Nephron progenitor cell (in vitro differentiated cells): ENCODE measurements at places on chromosomes 3 and 15.
A peak's percentile ranks its signal among the peaks of the same experiment; 100 is the strongest.

- DNase-seq = no peak
These were observed 28.0 kb upstream of the SLCO2A1 start for GRCh38 chr3:134057654-134058110.

GRCh38 chr3:97684490-97684889 lies 80.1 kb upstream of the ARL6 start:
- no peak for DNase-seq

GRCh38 chr15:41983221-41983620 lies 10.9 kb upstream of the EHD4 start:
- DNase-seq = no peak

GRCh38 chr3:107401301-107401700 lies 24.1 kb downstream of the CCDC54 start:
- no peak for DNase-seq

DNA sequence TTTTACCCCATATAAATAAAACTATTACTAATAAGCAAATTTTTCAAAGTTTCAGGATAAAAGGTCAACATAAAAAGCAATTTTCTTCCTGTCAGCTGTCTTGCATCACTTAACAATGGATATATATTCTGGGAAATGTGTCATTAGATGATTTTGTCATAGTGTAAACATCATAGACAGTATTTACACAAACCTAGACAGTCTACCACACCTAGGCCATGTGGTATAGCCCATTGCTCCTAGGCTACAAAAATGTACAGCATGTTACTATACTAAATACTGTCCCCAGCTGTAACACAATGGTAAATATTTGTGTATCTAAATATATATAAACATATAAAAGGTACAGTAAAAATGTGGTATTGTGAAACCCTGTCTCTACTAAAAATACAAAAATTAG lies 156.7 kb downstream of the ANO10 start:
- no peak for DNase-seq

DNA sequence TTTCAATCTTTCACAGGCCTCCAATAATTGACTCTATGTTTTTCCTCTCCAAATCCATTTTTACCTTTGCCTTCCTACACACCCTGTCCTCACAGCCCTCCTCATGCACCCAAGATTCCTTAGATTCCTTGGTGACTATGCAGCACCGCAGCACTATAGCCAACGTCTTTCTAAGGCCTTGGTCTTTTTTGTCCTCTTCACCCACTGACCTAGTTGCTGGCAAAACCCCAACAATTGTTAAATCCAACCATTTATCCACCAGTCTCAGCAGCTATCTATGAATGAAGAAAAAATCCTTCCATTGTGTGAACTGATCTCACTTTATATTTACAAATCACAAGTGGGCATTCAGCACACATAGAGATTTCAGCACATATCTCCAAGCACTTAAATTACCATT lies 203.9 kb downstream of the VGLL3 start:
- DNase-seq = no peak

DNA sequence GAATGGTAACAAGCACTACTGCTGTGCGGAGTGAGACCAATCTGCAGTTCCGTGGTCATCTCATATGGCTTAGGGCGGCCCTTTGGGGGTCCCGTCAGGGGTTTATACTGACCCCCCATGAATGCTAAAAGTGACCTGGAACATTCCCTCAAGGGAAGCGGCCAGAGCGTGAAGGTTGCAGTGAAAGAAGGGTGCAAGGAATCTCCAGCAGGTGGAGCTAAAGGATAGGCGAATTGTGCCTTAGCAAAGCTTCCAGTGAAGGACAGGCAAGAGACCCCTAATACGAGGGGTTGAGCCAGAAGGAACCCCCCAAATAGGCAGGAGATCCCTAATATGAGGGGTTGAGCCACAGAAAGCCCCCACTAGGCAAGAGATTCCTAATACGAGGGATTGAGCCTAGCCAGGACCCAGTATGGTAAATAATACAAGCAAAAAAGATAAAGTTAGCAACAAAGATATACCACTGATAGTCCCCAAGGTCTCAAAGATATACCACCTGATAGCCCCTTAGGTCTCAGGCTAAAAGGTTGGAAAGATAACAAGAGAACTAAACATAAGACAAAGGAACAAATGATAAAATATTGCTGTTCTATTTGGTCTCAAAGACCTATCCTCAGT lies 32.8 kb downstream of the ZNF589 start:
- DNase-seq = peak; percentile 60

- DNase-seq = no peak
These were observed 43.2 kb downstream of the IFT80 start for GRCh38 chr3:160355826-160356225.

DNA sequence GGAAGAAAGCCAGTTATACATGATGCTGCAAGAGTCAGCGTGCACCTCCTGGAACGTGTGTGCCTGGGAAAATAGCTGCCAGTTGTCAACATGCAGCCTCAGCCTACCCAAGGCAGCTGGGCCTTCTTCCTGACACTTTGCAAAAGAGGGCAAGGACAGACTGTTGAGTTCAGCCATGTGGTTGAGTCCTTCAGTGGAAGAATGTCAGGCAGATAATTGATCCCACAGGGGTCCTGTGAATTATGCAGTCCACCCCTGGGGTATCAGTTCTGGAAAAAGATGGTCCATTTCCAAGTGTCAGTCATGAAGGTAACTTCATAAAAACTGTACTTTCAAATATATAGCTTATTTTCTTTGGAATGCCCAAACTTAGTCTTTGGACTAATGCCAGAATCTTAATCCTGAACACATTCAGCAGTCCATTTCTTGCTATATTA lies 79.6 kb downstream of the ARNT2 start:
- no peak for DNase-seq

DNA sequence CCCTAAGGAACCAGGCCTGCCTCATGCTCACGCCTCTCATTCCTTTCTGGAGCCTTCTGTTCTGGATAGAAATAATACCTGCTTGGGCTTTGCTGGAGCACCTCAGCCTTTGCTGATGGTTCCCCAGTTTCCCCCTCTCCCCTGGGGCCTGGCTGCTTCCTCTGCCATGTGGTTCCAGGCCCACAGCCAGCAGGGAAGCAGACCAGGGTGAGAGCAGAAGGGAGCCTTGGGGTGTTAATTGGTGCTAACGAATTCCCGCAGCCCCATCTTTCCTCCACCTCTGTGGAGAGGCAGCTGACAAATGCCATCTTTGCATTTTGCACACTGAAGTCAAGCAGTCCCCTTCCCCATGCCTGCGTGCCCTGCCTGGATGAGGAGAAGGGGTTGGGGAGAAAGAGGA lies 13.1 kb upstream of the CORO2B start:
- DNase-seq = no peak

- no peak for DNase-seq
These were observed 102.9 kb upstream of the ARHGEF3 start for GRCh38 chr3:56904552-56905215.

- DNase-seq = no peak
These were observed 8.5 kb upstream of the PHLDB2 start for GRCh38 chr3:111850537-111850936.

DNA sequence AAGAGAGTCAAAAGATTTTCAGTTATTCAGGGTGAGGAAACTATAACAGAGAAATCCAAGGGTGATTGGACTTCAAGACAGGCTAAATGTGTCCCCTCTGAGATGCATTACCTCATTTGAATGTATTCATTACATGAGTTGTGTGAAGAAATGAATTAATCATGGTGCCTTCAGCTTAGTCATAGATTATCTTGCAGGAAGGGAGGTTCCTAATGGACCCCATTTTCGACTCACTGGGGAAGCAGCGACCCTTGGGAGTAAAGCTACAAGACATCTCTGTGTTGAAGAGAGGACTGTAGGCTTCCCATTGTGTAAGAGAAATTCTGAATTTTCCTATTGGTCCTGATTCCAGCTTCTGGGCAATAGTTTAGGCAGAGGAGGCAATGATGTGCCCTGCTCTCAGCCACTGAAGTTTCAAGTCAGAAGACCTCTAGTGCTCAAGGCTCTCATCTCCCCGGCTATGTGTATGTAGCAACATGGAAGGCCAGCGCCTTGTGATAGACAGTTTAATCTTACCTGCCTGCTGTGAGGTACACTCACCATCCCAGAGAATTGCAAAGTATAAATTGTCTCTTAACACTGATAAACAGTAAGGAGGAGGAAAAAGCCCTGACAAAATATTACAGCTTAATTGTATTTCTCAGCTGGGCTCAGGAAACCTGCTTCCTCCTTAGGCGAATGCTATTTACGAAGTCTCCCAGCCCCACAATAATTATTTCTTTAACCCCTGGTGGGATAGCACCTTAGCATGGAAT lies 133.8 kb downstream of the PDCD6IP start:
- no peak for DNase-seq

GRCh38 chr3:141722081-141722480 lies 16.0 kb upstream of the RNF7 start:
- DNase-seq = no peak

GRCh38 chr15:75042730-75043508 lies 19.5 kb downstream of the PPCDC start:
- peak; percentile 46 for DNase-seq

GRCh38 chr3:89783341-89783927 lies 676.0 kb downstream of the EPHA3 start:
- no peak for DNase-seq

GRCh38 chr3:62586356-62586755 lies 213.0 kb upstream of the FEZF2 start:
- DNase-seq = no peak

DNA sequence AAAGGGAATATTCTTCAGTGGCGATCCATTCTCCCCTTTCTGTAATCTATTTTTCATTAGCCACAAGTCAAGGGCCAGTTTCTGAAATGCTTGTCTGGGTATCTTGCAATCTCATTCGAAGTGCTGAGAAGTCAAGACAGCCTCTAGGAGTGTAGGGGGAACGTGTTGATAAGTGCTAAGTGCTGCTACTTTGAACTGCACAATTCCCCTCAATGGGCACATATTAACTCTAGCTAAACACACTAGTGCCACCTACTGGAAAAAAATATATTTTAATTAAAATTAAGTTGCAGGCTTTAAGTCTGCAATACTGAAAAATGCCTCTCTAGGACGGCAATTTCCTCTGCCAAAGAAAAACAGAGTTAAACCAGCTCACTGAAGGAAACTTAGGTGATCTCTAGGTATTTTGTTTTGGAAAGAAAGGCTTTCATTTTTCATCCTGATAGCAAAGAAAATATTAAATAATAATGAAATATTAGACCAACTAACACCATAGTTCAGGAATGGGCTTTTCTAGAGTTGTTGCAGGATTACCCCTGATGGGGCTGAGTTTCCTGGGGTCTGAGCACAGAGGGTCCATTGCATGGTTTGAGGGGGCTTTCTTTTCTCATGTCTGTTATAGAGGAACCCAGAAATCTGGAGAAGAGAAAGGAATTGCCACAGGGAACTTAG lies 181.9 kb upstream of the KBTBD8 start:
- peak; percentile 14 for DNase-seq

- no peak for DNase-seq
These were observed 27.4 kb downstream of the FSTL1 start for GRCh38 chr3:120423432-120423831.

- no peak for DNase-seq
These were observed 2.9 kb downstream of the PRKCI start for GRCh38 chr3:170225166-170225565.

DNA sequence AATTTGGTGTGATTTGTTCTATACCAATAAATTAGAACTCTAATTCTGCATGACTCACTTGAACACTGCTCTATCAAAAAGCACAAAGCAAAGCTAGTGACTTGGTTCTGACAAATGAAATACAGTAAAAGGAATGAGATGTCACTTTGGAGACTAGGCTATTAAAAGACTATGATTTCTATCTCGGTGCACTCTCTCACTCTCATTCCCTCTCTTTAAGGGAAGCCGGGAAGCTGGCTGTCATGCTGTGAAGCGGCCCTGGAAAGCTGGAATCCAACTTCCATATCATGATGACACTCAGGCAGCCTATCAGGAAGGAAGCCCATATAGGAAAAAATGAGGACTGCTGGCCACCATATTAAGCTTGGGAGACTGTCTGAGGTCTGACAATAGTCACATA lies 590.1 kb upstream of the CBLB start:
- DNase-seq = no peak

- DNase-seq = no peak
These were observed 54.3 kb upstream of the CCDC174 start for GRCh38 chr3:14597266-14597665.

GRCh38 chr3:22994781-22995180 lies 208.3 kb upstream of the UBE2E2 start:
- no peak for DNase-seq

GRCh38 chr3:114646526-114646925 lies 352.7 kb downstream of the TIGIT start:
- no peak for DNase-seq

DNA sequence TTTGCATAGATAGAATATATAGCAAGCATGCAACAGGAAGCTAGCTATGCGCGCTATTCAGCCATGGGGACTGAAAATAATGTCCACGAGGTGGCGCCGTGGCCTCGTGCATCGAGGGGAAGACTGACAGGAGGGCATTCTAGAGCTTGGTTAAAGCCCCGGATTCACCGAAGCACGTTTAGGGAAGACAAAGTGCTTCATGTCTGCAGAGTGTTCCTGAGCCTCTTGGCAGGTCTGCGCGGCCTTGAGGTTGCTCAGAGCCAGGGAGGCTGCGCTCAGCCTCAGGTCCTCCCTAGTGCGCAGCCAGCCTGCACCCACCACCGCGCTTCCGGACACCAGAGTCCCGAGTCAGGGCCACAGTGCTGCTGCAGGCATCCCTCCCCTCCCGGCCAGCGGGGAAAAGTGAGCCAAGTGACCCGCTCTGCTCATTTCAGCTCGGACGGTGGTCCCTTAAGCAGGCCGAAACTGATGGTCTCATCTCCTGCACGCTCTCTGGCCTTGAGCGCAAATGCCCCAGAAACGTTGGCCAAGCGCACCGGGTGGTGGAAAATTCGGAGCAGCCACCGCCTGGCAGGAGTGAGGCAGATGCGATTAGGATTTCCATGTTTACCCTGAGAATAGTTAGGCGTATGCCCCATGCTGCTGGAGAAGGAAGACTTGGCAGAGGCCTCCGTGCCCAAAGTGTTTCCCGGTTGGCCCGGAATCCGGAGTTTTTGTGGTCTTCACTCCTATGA lies 24.8 kb downstream of the GABRA5 start:
- peak; percentile 90 for DNase-seq

GRCh38 chr3:86653661-86654205 lies 337.2 kb downstream of the VGLL3 start:
- DNase-seq = no peak

DNA sequence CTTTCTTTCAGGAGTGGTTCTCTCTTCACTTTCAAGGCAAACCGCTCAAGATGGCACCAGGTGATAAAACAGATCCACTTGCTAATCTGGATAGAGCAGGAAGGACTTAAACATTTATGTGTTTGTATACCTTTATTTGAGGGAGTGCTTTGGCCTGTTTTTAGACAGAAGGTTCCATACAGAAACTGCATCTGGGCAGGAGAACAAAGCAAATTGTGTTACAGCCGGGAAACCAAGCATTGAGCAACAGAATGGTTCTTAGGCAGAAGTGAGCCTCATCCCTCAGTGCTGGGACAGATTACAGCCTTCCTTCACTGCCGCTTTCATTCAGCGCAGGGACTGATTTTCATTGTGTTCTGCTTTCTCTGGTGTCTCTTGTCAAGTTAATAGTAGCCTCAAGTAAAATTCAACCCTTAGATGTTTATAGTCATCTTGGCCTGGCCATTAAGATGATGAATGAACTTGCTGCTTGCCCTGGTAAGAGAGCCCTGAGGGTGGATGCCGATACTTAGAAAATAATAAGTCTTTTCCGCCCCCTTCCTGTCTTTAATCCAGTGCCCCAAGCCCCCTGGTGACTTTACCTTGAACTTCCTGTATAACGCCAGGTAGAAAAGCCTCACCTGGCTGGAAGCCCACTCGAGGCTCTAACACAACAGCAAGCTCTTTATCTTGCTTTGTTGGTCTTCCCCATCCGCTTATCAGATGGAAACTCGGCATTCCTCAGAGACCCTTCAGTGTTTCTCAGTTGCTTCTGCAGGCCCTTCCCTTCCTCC lies 168.0 kb upstream of the CTDSPL start:
- DNase-seq = no peak

GRCh38 chr15:77617476-77618230 lies 15.1 kb downstream of the LINGO1 start:
- no peak for DNase-seq
